ENCODE measurements at places on chromosomes 1 and 21.

DNA sequence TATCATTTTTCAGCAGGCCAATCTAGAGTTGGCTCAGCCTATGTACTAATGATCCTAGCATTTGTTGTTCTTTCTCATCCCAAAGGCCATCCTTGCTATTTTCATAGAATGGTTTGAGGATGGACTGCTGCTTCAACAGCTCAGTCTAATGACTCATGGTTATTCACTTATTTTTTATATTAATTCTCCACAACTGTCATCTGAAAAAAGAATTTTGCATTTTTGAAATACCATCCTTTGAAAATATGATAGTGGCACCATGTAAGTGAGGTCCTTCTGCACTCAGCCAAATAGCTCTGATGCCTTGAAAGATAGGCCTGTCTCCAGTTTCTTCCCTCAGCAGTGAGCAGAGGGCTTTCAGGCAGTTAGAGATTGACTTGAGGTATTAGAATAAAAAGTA, 377.5 kb downstream of the LMO4 start:
- DNase-seq: no peak

DNA sequence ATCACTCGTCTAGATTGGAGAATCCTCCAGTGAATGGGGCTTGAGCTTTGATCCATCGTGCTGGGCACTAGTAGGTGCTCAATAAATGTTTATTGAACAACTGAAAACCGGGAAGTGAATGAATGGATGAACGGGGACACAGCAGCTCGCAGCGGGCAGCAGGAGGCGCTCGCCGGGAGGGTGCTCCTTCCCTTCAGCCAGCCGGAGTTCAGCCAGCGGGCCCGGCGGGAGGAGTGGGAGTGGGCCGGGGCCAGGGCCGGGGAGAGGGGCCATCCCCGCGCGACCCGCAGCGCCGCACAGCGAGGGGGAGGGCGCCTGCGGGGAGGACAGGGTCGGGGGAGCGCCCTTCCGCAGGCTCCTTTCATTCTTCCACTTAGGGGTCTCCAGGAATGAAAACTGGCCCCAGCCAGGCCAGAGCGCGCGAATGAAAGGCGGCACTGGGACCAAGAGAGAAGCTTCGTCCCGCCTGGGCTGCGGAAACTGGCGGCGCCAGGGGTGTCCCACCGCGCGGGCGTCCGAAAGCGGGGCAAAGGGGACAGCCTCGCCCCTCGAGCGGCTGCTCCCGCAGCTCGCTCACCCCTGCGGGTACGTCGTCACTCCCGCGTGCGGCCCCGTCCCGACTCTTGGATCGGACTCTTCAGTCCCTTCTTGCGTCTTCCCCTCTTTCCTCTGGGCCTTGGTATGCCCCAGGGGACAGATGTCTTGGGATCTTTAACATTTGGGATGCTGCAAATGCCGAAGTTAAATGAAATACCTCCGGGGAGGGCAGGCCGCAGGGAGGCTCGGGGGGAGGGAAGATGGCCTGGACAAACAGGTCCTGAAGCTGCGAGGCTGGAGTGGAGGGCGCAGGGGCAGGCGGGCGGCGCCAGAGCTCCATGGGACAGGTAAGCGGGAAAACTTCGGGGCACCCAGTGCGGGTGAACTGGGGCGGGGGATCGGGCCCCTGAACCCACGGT, 3.6 kb upstream of the INAVA start:
- DNase-seq: no peak

GRCh38 chr1:96473791-96474434, 247.7 kb upstream of the PTBP2 start:
- DNase-seq: no peak

DNA sequence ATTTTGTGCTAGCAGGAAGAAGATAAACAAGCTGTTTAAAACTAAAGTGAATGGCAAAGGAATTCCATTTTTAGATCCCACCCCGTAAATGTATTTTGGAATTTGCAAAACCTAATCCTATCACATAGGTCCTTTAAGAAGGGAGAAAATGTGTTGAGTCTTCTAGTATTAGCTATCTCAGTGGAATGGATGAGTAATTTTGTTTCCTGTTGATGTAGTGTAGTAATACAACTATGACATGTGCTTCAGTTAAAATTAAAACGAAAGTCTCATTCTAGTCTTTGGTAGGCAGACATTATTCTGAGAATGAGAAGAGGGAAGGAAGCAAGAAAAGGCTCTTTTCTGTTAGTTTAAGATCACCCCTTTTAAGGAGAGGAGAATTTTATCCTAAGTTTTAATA, 265.9 kb upstream of the C1orf105 start:
- DNase-seq: no peak

DNA sequence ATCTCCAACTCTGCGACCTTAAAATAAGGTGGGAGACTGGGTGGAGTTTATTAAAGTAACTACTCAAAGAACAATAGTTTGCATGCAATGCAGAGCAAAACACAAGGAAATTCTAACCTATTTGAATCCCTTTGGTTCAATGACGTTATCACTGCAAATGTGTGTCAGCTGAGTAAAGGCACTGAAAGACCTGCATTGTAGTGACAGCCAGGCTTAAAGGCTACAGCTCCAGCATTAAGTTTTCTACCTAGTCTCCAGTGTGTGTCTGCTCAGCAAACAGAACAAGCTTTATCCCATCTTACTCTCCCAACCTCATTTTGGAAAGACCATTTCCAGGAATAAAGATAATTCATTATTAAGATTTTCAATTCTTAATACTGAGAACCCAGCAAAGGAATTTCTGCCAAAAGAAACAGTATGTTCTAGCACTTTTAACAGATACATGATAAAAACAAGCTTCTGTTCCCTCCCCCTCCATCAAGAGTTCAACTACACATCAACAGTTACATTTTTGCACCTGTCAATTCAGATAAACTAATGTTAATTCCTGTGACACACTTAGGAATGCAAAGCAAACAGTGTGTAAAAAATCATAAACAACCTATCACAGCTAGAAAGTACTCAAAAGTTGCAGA, 14.2 kb downstream of the PTP4A2 start:
- no peak for DNase-seq

GRCh38 chr1:198606020-198606438, 32.8 kb upstream of the PTPRC start:
- DNase-seq: no peak

DNA sequence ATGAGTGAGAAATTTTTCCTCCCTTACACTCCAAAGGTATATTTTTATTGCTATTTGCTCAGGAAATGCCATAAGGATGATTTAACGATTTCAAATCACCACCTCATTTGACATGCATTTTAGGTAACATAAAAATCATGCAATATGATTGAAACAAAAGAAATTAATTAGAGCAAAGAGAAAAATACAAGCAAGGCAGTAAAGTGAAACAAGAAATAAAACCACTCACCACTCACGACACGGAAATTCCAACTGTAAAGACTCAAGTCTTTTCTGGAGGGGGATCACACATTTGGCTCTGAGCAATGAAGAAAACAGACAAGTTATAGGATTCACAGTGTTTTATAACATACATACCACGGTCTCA, 86.8 kb upstream of the ARHGAP29 start:
- DNase-seq: no peak

- no peak for DNase-seq
Observed at GRCh38 chr1:230818901-230819300, 49.4 kb downstream of the C1orf198 start.

- DNase-seq: peak; percentile 56
Observed at GRCh38 chr1:37513795-37514349, 694 bp downstream of the MEAF6 start.

GRCh38 chr1:114462341-114462740, 48.7 kb downstream of the TRIM33 start:
- no peak for DNase-seq

GRCh38 chr21:29933088-29933487, 6.7 kb downstream of the GRIK1 start:
- no peak for DNase-seq

DNA sequence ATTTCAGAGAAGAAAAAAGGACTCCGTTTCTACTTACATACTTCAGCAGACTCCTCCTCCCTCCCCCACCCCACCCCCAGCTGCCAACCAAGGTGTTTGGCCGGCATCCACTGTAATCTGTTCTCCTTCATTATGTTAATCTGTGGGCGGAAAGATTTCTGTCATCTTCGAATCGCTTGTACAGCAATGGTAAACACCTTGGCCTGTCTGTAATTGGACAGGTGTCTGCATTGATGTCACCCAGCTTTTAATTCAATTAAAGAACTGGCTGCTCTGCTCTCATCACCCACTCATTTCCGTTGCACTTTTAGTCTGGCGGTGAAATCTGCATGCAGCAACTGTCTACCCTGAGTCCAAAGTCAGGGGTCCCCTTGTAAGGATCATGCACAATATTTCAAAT, 368.6 kb downstream of the USH2A start:
- peak; percentile 6 for DNase-seq

- DNase-seq: no peak
Observed at GRCh38 chr1:111476761-111477309, 3.1 kb downstream of the C1orf162 start.

GRCh38 chr1:180137776-180138175, 16.9 kb upstream of the QSOX1 start:
- no peak for DNase-seq

- peak; percentile 71 for DNase-seq
Observed at GRCh38 chr1:30968220-30968971, 59.8 kb upstream of the SDC3 start.

DNA sequence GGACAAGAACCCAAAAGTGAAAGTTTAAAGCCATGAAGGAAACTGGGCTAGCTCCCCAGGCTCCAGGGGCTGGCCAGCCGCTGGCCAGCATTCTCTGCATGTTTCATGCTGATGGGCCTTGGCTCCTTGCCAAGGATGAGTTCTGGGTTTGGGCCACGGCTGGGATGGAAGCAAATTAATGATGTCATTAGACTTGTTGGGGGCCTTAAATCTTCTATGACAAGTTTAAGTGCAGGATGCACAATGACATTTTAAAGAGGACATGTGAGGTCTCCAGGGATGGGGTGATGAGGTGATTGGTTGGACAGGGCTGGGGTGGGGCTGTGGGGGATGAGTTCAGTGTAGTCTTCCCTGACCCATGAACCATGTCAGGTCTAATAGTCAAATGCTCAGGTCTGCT, 199.6 kb downstream of the TRABD2B start:
- DNase-seq: no peak

DNA sequence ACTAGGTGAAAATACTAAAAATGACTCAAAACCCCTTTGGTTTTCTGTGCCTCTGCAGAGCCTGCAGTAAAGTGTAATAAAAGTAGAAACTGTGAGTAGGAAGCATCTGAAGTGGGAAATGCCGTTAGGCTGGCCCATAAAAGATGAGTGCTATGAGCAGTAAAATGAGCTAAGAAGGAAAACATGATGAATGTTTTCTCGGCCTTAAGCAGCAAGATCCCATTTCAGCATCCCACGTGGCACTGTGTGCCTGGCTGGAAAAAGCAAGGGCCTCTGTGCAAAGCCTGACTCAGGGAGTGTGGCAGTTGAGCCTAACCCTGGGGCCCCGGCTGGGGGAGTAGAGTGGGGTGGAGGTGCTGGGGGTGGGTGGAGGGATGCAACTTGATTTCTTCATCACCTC, 109.5 kb downstream of the TBX15 start:
- DNase-seq: no peak

- no peak for DNase-seq
Observed at GRCh38 chr1:17616731-17617279, 77.3 kb downstream of the ARHGEF10L start.

DNA sequence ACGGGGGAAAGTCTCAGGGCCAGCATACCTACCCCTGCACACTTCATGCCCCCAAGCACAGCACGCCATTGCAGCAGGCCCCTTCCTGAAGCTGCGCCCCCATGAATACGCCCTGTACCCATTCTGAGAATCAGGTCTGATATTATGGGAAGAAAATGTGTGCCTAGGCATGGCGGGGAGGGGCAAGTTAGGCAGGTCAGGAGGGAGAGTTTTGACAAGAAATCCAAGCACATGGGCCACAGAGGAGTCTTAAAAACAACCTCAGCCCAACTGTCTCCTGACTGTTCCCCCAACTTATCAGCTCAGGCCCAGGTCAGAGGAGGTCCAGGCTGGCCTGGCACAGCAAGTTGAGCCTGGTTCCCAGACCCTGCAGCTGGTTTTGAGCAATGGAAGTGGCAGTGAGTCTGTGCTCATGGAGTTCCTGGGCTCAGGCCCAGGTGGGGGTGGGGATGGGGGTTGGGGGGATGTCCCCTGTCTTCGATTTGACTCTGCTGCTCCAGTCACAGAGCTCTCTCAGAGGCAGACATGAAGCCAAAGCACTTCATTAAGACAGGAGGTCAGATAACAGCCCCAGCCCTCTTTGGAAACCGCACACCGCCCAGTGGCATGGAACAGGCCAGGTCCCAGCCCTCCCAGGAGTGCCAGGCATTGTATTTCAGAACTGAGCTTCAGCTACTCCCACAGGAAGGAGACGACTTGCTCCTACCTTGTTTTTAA, 20.6 kb upstream of the BCAR3 start:
- no peak for DNase-seq

GRCh38 chr1:21298981-21299391, 8.7 kb upstream of the ECE1 start:
- DNase-seq: no peak

GRCh38 chr21:37164742-37165141, 91.7 kb downstream of the TTC3 start:
- DNase-seq: no peak

DNA sequence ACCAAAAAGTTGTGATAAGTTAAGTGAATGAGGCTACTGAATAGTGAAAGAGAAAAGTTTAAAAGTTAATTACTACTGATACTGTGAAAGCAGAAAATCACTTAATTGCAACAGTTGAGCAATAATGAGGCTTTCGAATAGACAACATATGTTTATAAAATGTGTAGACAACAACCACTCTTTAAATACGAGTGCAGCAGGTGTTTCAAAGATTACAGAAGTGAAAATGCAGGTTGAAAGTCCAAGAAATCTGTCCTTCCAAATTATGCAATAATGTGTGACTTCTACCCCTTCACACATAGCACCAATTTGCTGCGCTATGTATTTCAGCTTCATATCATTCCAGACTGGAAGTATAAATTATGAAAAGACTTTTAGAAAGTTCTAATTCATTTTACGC, 213.0 kb downstream of the COL24A1 start:
- no peak for DNase-seq

- no peak for DNase-seq
Observed at GRCh38 chr1:43994794-43995790, 3.7 kb downstream of the CCDC24 start.

GRCh38 chr21:46424621-46425020, 34.1 kb upstream of the DIP2A start:
- DNase-seq: no peak

- no peak for DNase-seq
Observed at GRCh38 chr1:156430866-156431265, 61.9 kb downstream of the RHBG start.

DNA sequence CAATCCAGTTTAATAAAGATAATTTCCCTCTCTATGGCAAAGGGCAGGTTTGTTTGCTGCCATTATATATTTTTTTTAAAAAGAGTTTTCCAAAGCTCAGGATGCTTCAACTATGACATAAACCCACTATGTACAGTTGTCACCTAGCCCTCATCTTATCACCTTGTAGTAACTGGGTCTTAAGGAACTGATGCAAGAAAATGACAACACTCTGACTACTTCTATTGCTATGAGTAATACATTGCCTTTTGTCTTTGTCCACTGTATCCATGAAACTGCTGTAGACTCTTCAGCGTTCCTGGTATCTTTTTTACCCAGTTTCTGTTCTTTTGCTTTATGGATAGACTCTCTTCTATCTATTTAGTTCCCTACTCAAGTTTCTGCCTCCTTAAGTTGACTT, 586.5 kb downstream of the NEGR1 start:
- DNase-seq: no peak

Data from NCI-H774 (cell line).